ENCODE measurements at places on chromosomes 2 and 18.

- DNase-seq = no peak
These were observed 351.0 kb downstream of the GALR1 start for GRCh38 chr18:77600674-77601073.

GRCh38 chr2:233414777-233415570 is 60.7 kb downstream of the DGKD start:
- DNase-seq = no peak

- no peak for DNase-seq
These were observed 57.3 kb downstream of the TNS1 start for GRCh38 chr2:217945530-217945929.

DNA sequence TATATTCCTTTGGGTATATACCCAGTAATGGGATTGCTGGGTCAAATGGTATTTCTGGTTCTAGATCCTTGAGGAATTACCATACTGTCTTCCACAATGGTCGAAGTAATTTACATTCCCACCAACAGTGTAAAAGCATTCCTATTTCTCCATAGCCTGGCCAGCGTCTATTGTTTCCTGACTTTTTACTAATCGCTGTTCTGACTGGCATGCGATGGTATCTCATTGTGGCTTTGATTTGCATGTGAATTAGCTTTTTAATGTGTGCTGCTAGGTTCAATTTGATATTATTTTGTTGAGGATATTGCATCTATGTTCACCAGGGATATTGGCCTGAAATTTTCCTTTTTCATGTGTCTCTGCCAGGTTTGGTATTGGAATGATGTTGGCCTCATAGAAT is 67.4 kb upstream of the VRK2 start:
- DNase-seq = no peak

- no peak for DNase-seq
These were observed 275.5 kb downstream of the SS18 start for GRCh38 chr18:25814841-25815458.

DNA sequence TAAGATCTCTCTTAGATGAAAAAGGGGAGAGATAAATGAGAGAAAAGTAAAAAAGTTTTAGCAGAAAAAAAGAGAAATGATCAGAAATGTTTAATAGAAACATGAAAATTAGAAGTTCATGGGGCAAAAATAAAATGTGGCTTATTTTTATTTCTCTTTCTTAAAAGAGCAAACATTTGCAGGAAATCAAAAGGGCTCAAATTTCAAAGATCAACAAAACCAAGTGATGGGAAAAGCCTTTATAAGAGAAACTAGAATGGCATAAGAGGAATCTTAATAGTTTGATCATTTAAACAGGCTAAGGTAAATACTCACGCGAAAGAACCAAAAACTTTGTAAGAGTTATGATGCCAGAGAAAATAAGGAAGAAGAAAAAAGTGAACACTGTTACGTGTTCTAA is 23.3 kb upstream of the DAW1 start:
- DNase-seq = no peak
